CD4-positive, alpha-beta memory T cell (primary cell): ENCODE measurements at places on chromosomes 1 and 21. TPM values are rescaled to one million over a fixed set of nuclear protein-coding genes. Genes with fewer than 3 reads are reported as not detected.
A peak's percentile ranks its signal among the peaks of the same experiment; 100 is the strongest.

DNA sequence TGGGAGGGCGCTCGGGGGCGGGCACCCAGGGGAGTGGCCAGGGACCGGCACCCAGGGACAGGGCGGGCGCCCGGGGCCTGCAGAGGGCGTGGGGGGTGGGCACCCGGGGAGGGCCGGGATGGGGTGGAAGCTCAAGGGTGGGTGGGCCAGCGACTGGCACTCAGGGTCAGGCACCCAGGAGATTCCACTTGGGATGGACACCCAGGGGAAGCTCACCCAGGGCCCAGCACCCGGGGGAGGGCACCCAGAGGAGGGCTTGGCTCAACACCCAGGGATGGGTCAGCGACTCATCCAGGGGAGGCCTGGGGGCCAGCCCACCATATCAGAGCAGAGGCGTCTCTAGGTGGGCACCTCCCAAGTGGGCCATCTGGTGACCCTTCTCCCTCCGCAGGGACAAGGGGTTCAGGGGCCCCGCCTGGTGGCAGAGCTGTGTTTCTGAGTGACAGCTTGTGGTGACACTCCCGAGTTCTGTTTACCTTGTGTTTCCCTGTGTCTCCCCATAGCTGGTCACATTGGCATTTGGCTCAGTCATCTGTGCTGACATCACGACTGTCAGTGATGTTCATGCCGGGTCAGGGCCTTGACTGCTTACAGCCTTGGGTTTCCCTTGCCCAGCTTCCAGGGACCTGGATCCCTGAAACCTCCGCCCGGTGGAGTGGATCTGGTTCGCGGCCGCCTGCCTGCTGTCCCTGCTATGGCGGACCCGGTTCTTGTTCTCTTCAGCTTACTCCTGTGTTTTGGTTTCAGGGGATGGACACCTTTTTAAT is 749 bp downstream of the IBA57 start:
- peak overlapping the region; percentile 96 for H3K27ac ChIP-seq
- H3K36me3 ChIP-seq = no peaks in the 10 kb centered on the region
- peak overlapping the region; percentile 73 for H3K4me3 ChIP-seq
- H3K27me3 ChIP-seq = no peaks in the 10 kb centered on the region
- peak; percentile 85 for DNase-seq

- no peaks in the 10 kb centered on the region for H3K27me3 ChIP-seq
- no peaks in the 10 kb centered on the region for H3K4me1 ChIP-seq
- H3K36me3 ChIP-seq = no peaks in the 10 kb centered on the region
- no peak overlapping the region for H3K4me3 ChIP-seq
- no peak overlapping the region for H3K27ac ChIP-seq
- no peak for DNase-seq
Measured at GRCh38 chr1:199612976-199613774, 414.3 kb upstream of the NR5A2 start.

DNA sequence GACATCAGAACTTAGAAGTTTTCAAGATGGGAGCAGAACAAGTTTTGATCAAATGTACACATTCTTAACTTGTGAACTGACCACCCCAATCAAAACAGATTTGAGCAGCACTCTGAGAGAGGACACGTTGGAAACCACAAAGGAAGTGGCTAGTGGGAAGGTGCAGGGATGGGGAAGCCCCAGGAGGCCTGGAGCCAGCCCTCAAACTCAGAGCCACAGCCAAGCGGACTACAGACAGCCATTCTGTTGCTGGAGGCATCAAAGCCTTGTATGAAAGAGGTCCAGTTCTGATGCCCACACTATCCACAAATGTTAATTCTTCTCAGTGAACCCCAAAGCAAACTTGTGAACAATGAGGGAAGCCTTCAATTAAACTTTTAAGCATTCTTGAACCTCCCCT is 143.6 kb upstream of the RAB4A start:
- no peak overlapping the region for H3K4me3 ChIP-seq
- H3K4me1 ChIP-seq = peaks cover 56% of the 10 kb centered on the region
- H3K36me3 ChIP-seq = no peaks in the 10 kb centered on the region
- no peak for DNase-seq
- H3K27me3 ChIP-seq = no peaks in the 10 kb centered on the region
- no peak overlapping the region for H3K27ac ChIP-seq

The FMOD gene
- not detected for total RNA-seq

GRCh38 chr1:2335721-2336455 is 55.5 kb downstream of the MORN1 start:
- no peak for DNase-seq
- no peaks in the 10 kb centered on the region for H3K27me3 ChIP-seq
- no peak overlapping the region for H3K4me3 ChIP-seq

The FBLIM1 gene
- total RNA-seq = not detected

The GUCA2A gene
- not detected for total RNA-seq

DNA sequence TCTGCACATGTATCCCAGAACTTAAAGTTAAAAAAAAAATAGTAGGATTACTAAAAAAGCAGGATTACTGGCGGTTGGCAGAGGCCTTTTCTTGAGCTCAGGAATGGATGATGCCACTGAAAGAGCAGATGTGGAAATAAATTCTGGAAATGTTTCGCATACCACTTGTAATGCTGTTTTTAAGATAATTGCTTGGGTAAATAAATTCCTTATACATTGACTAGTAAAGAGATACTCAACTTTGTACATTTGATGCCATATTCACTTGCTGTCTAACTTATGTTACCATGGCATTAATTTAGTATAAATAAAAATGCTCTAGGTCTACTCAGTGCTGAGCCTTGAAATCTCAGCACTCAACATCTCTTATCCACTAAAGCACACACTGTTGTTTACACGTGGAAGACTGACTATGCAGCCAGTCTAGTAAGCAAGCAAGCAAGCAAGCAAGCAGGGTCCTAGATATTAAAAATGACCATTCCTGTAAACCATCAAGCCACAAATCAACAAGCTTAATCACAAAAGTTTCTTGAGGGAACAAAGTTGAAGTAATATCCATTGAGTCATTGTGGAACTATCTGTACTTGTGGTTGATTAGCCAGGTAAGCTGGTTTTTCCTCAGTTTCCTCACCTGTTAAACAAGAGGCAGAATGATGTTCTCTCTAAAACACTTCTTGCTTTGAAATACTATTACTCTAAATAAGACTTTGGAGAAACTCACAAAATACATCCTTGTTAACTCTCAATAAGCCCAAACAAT is 1.7 kb upstream of the RASAL2 start:
- H3K4me3 ChIP-seq = no peak overlapping the region
- DNase-seq = no peak
- H3K27me3 ChIP-seq = peaks cover 22% of the 10 kb centered on the region
- no peak overlapping the region for H3K27ac ChIP-seq
- H3K4me1 ChIP-seq = peaks cover 5% of the 10 kb centered on the region

DNA sequence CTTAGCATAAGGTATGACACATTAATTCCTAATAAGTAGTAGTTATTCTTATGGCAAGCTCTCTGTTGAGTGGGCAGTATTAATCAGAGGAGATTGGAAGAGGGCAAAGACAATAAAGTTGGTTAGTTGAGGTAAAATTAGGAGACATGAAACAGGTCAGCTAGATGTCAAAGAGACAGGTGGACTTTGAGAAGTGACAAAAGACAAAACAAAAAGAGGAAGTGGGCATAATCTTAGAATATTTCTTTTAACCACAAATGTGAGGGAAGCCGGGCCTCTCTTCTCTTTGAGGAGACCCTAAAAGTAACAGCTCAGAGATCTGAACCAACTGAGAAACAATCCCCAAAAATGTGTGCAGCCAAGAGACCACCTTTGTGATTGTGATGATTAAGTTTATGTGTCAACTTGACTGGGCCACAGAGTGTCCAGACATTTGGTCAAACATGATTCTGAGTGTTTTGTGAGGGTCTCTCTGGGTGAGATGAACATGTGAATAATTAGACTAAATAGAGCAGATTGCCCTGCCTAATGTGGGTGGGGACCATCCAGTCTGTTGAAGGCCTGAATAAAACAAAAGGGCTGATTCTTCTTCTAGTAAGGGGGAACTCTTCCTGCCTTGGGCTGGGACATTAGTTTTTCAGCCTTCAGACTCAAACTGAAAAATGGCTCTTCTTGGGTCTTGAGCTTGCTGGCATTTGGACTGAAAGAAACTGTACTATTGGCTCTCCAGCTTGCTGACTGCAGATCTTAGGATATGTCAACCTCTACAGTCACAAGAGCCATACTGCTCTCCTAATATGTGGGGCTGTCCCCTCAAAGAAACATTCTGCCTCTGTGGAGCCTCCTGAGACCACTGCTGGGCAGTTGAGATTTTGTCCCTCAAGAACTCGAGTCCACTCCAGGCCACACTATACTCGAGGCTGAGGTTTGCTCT is 40.0 kb downstream of the FCRL5 start:
- H3K27me3 ChIP-seq = no peaks in the 10 kb centered on the region
- no peak for DNase-seq
- H3K4me1 ChIP-seq = no peaks in the 10 kb centered on the region
- H3K36me3 ChIP-seq = no peaks in the 10 kb centered on the region
- H3K27ac ChIP-seq = no peak overlapping the region

DNA sequence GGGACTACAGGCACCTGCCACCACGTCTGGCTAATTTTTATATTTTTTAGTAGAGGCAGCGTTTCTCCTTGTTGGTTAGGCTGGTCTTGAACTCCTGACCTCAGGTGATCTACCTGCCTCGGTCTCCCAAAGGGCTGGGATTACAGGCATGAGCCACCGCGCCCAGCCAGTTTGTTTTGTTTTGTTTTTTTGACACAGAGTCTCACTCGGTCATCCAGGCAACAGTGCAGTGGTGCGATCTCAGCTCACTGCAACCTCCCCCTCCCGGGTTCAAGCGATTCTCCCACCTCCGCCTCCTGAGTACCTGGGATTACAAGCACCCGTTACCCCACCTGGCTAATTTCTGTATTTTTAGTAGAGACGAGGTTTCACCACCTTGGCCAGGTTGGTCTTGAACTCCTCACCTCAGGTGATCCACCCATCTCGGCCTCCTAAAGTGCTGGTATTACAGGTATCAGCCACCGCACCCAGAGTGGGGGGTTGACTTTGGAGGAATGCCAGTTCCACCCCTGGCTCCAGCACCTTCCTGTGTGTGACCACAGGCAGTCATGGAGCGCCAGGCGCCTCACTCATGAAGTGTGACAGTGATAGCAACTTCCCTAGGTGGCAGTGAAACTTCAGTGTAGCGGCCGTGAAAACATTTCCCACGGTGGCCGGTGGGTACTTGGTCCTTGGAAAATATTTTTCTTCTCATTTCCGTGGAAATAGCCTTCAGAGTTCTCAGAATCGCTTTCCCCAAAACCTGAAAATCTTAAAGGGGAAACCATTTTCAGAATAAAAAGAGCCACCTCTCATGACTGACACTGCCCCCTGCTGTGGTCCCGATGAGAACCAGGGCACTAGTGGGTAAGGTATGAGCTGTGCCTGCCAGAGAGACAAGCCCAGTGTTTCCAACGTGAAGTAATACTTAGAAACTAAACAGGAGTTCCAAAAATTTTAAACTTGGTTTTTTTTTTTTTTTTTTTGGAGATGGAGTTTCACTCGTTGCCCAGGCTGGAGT is 48.6 kb downstream of the WDR4 start:
- H3K4me3 ChIP-seq = no peak overlapping the region
- DNase-seq = no peak
- H3K27ac ChIP-seq = no peak overlapping the region
- H3K36me3 ChIP-seq = no peaks in the 10 kb centered on the region
- H3K27me3 ChIP-seq = no peaks in the 10 kb centered on the region

DNA sequence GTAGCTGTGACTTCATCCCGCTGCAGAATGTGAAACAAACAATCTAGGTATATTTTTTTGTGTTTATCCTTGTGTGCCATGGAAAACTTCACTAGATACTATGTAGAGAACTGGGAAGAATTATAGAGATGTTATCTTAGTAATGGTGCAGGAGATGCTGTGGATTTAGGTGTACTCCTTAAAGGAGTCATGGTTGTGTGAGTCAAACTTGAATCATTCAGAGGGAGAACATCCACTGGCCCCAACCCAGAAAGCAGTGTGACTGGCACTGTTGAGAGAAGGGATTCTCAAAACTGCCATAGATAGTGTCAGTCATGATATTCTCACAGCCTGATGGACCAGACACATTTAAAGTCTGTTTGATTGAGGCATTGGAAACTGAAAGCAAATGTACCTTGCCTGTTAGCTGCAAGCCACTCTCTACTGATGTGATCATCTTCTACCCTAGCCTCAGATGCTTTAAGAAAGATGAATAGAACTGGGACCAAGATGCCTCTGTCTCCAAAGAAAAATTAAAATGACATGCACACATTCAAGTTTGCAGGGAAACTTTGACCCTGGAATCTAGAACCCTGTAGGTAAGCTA is 754.6 kb downstream of the MRPL39 start:
- no peaks in the 10 kb centered on the region for H3K27me3 ChIP-seq
- no peak overlapping the region for H3K4me3 ChIP-seq
- H3K27ac ChIP-seq = no peak overlapping the region
- H3K4me1 ChIP-seq = no peaks in the 10 kb centered on the region
- no peaks in the 10 kb centered on the region for H3K36me3 ChIP-seq

The HIVEP3 gene
- 10.5 TPM for total RNA-seq

GRCh38 chr1:243364866-243365265 is 109.0 kb downstream of the SDCCAG8 start:
- H3K4me3 ChIP-seq = no peak overlapping the region
- no peaks in the 10 kb centered on the region for H3K36me3 ChIP-seq
- no peaks in the 10 kb centered on the region for H3K4me1 ChIP-seq
- no peaks in the 10 kb centered on the region for H3K27me3 ChIP-seq
- no peak for DNase-seq

The KCNJ9 gene
- not detected for total RNA-seq

The IQGAP3 gene
- total RNA-seq = not detected

The UMODL1 gene
- 0.58 TPM for total RNA-seq

- no peaks in the 10 kb centered on the region for H3K36me3 ChIP-seq
- no peak for DNase-seq
- H3K4me1 ChIP-seq = no peaks in the 10 kb centered on the region
- H3K27ac ChIP-seq = no peak overlapping the region
Measured at GRCh38 chr1:188769936-188770335, 1707.7 kb downstream of the BRINP3 start.

The KIF17 gene
- not detected for total RNA-seq

GRCh38 chr1:69985376-69985775 is 220.0 kb downstream of the LRRC40 start:
- no peaks in the 10 kb centered on the region for H3K36me3 ChIP-seq
- no peak overlapping the region for H3K4me3 ChIP-seq
- no peak for DNase-seq
- H3K4me1 ChIP-seq = no peaks in the 10 kb centered on the region
- H3K27ac ChIP-seq = no peak overlapping the region

GRCh38 chr1:99170516-99170915 is 93.8 kb upstream of the PLPPR4 start:
- no peaks in the 10 kb centered on the region for H3K36me3 ChIP-seq
- no peaks in the 10 kb centered on the region for H3K27me3 ChIP-seq
- DNase-seq = no peak
- H3K4me1 ChIP-seq = no peaks in the 10 kb centered on the region
- H3K27ac ChIP-seq = no peak overlapping the region
- no peak overlapping the region for H3K4me3 ChIP-seq

GRCh38 chr1:181430015-181430885 is 53.1 kb upstream of the CACNA1E start:
- H3K27me3 ChIP-seq = no peaks in the 10 kb centered on the region
- DNase-seq = no peak
- no peaks in the 10 kb centered on the region for H3K4me1 ChIP-seq
- H3K4me3 ChIP-seq = no peak overlapping the region
- no peak overlapping the region for H3K27ac ChIP-seq
- no peaks in the 10 kb centered on the region for H3K36me3 ChIP-seq

The VANGL2 gene
- not detected for total RNA-seq

GRCh38 chr1:190699165-190699564 is 221.5 kb upstream of the BRINP3 start:
- H3K36me3 ChIP-seq = no peaks in the 10 kb centered on the region
- no peaks in the 10 kb centered on the region for H3K27me3 ChIP-seq
- no peak overlapping the region for H3K27ac ChIP-seq

- H3K27ac ChIP-seq = peak overlapping the region; percentile 81
- peaks cover 27% of the 10 kb centered on the region for H3K36me3 ChIP-seq
- H3K4me3 ChIP-seq = peak overlapping the region; percentile 29
Measured at GRCh38 chr1:228405979-228406228, 731 bp downstream of the TRIM11 start.
